CD4-positive, CD25-positive, alpha-beta regulatory T cell (primary cell): ENCODE measurements at places on chromosomes 5 and 9. TPM values are rescaled to one million over a fixed set of nuclear protein-coding genes. Genes with fewer than 3 reads are reported as not detected.

DNA sequence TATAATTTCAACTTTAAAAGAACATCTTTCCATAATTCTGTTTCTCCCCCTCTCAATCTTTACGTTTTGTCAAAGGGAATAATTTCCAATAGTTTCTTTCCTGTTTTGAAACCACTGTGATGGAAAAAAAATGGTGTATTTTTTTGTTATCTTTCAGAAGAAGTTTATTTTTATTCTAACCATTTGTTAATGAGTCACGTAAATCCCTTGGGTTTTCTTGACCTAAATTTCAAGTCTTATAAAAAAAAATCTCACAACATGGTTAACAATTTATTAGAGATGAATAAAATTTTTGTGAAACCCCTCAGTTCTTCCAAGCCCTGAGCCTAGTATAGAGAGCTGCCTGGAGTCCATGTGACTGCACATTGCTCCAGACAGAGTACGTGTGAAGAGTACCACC lies 106.1 kb upstream of the FBXL17 start:
- no peak for DNase-seq

- peak; percentile 15 for DNase-seq
Measured at GRCh38 chr9:122498883-122499288, 11.7 kb upstream of the OR1J2 start.

Gene ARID3C
- polyA plus RNA-seq, result not detected

Gene SLC46A2
- polyA plus RNA-seq, result not detected

- no peak for DNase-seq
Measured at GRCh38 chr5:69136293-69136692, 30.7 kb upstream of the CCNB1 start.

- no peak for DNase-seq
Measured at GRCh38 chr9:122453677-122454135, 24.0 kb downstream of the OR1J1 start.

Gene ADAMTSL2
- polyA plus RNA-seq, result not detected

Gene HACD4
- polyA plus RNA-seq, result 8.2 TPM
